IMR-90 (cell line): ENCODE measurements at places on chromosomes 2 and 18.

DNA sequence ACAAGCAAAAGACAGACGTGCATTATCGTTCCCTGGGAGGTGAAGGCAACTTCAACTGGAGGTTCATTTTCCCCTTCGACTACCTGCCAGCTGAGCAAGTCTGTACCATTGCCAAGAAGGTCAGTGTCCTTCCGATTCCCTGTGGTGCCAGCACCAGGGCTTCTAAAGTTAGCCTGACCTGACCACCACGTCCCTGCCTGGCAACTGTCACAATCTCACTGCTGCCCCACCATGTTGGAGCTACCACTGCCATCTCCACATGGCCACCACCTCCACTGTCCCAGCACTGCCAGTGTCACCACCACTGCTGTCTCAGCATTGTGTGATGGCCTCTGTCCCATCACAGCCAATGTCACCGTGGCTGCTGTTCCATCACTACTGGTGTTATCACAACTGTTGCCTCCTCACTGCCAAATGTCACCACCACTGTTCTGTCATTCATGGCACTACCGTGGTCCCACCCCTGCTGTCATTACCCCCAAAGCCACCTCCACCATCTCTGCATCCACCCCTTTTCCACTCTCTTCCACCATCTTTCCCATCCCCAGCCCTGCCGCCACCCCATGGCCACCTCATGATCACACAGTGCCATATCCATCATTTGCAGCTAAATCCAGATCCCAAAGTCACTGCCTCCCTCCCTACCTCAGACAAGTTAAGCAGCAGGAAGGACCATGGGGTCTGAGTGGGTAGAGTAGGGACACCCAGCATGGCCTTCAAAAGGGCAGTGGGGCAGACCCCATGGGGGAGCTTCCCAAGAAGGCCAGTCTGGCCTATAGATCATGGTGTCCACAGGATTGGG is 216.5 kb downstream of the DYSF start:
- DNase-seq = no peak

DNA sequence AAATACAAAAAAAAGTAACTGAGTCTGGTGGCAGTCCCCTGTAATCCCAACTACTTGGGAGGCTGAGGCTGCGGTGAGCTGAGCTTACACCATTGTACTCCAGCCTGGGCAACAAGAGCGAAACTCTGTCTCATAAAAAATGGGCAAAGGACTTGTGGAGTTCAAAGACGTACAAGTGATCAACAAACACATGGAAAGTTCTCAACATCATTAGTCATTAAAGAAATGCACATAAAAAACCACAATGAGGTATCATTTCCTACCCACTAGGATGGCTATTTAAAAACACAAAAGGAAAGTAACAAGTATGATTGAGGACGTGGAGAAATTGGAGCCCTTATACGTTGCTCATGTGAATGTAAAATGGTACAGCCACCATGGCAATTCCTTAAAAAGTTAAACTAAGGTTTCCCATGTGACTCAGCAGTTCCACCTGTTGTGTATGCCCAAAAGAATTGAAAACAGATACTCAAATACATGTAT is 52.3 kb downstream of the RAB10 start:
- peak; percentile 84 for DNase-seq

DNA sequence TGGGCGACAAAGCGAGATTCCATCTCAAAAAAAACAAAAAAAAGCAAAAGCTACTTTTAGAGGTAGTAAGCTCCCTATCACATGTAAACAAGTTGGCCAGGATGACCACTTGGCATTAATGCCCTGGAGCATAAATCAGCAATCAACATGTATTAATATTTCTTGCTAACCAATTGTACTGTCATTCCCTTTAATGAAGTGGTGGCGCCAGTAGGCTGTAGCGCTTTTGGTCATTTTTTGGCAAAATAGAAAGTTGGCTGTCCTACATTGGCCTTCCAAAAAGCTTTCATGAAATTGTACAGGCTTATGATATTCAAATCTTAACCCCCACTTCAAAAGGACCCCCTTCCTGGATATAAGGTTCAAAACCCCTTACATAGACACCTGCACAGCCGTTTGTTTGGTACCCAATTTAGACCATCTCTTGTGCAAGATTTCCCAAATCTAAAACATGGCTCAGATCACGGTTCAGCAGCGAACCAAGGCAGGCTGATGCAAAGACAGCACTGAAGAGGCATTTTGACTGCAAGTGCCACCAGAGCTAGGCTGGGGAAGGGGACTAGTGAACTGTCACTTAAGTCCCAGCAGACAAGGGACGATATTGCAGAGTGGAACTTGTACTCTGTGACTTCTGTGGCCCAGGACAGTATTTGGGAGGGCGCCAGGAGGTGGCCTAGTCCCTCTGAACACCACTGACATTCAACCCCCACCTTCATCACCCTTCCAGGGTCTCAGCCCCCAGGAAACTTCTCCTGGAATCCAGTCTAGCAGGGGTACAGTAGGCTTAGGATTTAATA is 31.9 kb downstream of the SMAD7 start:
- DNase-seq = no peak

DNA sequence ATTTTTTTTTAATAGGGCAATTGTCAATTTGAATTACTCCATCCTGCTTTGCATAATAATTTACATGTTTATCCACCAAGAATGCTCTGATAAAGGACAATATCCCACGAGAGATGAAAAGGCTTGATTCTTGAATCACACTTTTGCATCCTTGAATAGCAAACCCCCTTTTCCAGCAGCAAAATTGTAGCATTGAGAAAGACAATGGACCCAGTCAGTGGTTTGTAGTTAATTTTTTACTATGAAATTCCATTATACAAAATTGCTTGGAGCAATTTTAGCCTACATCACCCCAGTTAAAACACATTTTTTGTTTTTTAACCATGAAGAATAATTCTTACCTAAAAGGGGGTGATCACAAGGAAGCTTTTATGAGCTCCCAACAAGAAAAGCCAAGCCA is 255.1 kb downstream of the RND3 start:
- DNase-seq = no peak

- DNase-seq = peak; percentile 68
Measured at GRCh38 chr2:26477911-26478253, at the start of gene OTOF. TSS of gene OTOF (minus strand) at chr2:26478124.

GRCh38 chr2:181602017-181602416 is 54.9 kb downstream of the CERKL start:
- DNase-seq = no peak

DNA sequence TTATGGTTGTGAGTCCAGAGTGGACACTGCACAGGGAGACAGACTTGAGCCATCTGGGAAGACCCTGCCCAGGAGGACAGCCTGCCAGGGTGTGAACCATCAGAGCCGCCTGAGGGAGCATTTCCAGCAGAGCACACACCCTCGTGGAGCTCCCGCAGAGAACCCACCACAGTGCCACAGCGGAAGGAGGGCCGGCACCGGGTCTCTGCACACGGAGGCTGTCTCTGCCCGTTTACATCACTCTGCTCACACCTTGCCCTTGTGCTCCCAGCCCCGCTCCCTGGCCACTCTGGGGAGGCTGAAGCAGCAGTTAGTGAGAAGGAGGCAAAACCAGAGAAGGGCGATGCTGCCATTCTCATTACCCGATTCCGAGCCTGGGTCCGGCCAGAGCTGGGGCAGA is 161.9 kb downstream of the KLHL29 start:
- no peak for DNase-seq

DNA sequence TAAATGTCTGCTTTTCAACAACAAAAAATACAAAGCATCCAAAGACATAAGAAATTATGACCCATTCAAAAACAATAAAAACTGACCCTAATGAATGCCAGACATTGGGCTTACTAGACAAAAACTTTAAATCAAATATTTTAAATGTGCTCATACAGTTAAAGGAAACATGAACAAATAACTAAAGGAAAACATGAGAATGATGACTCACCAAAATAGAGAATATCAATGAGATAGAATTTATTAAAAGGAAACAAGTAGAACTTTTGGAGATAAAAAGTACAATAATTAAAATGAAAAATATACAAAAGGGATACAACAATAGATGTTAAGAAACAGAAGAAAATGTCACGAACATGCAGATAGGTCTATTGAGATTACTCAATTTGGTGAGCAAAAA is 110.6 kb downstream of the TRABD2A start:
- no peak for DNase-seq

DNA sequence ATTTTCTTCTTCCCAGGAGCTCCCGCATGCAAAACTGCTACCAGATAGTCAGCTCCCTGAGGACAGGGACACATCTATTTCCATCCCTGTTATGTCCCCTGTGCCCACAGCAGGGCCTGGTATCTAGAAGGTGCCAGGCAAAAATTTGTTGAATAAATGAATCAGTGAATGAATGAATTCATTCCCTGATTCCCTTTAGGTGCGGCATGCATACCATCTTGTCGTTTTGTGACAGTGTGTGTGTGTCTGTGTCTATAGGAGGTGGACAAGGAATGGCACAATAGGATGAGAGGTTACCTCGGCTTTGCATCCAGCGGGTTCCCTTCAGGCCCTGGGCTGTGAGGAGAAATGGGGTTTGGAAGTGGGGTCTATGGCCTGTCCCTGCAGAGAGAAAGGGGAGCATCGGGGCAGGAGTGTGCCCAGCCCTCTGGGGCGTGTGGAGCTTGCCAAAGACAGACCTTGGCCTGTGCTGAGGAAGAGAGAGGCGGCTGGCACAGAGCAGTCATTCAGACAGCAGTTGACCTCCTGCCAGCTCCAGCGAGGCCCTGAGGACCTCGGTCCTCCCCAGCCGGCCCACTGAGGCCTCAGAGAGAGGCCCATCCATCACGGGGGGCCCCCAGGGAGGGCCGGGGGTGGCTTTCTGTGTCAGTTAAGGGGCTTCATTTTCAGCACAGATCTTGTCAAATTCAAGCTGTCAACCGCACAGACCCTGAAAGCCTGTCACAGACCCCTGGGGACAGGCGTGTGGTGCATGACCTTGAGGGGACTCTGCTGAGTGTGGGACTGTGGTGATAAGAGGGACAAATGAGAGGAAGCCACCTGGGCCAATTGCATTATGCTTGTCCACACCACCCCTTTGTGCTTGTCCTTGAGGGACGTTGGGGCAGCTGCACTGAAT is 125.9 kb upstream of the CXCR4 start:
- no peak for DNase-seq

GRCh38 chr18:51077217-51077616 is 47.2 kb downstream of the SMAD4 start:
- peak; percentile 62 for DNase-seq

- DNase-seq = no peak
Measured at GRCh38 chr18:48794251-48794970, 156.4 kb downstream of the SMAD7 start.

GRCh38 chr18:11268741-11269233 is 119.4 kb upstream of the PIEZO2 start:
- DNase-seq = peak; percentile 23

- no peak for DNase-seq
Measured at GRCh38 chr2:146540271-146540932, 1304.4 kb upstream of the ACVR2A start.

GRCh38 chr2:221423210-221423804 is 148.8 kb downstream of the EPHA4 start:
- no peak for DNase-seq

- no peak for DNase-seq
Measured at GRCh38 chr2:158932131-158932645, 36.3 kb upstream of the TANC1 start.
